ENCODE measurements at places on chromosomes 3 and 15. TPM values are rescaled to one million over a fixed set of nuclear protein-coding genes. Genes with fewer than 3 reads are reported as not detected.

Gene CEMIP
- total RNA-seq, result 324 TPM

Gene C3orf49
- not detected for total RNA-seq

Gene ROPN1
- total RNA-seq, result not detected

Gene ACOX2
- total RNA-seq, result 20.5 TPM

Gene ADAMTS7
- 5.1 TPM for total RNA-seq

Gene TNFSF10
- 4.3 TPM for total RNA-seq

Gene AADACL2
- total RNA-seq, result under 0.01 TPM

Gene SUSD5
- total RNA-seq, result 2.3 TPM

Gene TMEM108
- under 0.01 TPM for total RNA-seq
